ENCODE measurements at places on chromosomes 7 and 10.

GRCh38 chr10:56095506-56096225 lies 265.4 kb downstream of the ZWINT start:
- no peak for DNase-seq

DNA sequence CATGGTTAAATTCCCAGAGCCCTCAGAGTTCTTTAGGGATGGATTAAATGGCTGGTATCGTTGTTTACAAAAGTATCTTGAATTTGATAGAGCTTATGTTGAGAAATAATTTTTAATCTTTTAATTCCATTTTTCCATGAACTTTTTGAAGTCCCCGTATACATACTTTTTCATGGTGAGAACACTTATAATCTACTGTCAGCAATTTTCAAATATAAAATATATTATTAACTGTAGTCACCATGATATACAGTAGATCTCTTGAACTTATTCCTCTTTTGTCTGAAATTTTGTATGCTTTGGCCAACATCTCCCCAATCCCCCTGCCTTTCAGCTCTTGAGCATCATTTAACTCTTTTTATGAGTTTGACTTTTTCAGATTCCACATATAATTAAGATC lies 9.4 kb downstream of the EFCAB10 start:
- DNase-seq: no peak

GRCh38 chr7:3028071-3028757 lies 15.5 kb downstream of the CARD11 start:
- DNase-seq: no peak

DNA sequence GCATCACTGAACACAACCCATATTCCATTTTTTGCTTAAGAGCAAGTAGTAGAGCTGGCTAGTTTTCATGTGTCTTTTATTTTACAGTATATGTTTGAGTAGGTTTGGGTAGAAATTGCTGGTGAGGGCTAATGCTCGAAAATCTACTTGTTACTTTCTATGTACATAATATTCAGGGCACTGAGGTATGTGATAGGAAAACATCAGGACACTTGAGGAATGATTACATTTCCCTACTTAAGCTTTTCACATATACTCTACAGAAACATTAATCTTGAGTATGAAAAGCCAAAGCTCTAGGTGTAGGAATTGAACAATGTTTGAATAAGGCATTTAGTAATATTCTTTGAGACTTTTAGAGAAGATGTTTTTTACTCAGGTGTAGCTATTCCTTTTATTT lies 73.6 kb downstream of the POU6F2 start:
- DNase-seq: no peak

DNA sequence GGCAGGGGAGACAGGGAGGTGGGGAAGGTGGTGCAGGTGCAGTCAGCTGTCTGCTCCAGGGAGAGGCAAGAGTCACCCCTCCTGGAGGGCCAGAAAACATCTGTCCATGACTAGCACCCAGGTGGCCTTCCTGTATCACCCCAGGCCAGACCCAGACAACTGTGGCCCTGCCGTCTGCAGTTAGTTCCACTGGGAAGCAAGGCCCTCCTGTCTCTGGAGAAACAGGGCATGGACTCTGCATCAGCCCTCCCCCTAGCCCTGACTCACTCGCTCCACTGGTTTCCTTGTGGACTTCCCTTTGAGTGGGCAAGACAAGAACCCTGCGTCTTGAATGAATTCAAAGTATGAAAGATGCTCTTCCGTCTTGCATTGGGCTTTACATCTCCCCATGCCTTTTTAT lies 12.6 kb downstream of the TBATA start:
- no peak for DNase-seq

- DNase-seq: no peak
Measured at GRCh38 chr7:1460821-1461645, 1.8 kb upstream of the MICALL2 start.

DNA sequence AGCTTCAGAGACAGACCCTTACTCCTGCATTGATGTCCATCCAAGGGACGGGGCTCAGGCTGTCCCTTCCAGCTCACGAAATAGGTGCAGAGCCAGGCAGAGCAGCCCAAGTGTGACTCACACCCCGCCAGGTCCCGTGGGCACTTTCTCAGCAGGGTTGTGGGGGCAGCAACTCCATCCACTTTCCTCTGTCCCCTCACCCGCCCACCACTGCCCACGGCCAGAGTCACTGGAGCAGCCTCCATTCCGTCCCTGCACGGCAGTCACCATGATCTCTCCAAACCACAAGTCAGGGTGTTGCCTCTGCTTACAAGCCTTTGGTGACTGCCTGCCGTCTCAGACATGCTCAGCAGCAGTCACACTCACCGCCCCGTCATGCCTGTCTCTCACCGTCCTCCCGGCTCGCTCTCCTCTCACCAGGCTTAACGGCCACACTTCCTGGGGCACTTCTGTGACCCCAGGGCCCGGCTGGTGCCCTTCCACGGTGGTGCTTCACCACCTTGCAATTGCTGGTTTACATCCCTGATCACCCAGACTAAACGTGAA lies 39.3 kb downstream of the CALML3 start:
- peak; percentile 44 for DNase-seq

GRCh38 chr7:37007691-37008090 lies 283.4 kb upstream of the AOAH start:
- DNase-seq: no peak
